ENCODE measurements at places on chromosomes 12 and 14.

- no peaks in the 10 kb centered on the region for H3K36me3 ChIP-seq
- no peaks in the 10 kb centered on the region for H3K27me3 ChIP-seq
- H3K4me1 ChIP-seq, result peaks cover 23% of the 10 kb centered on the region
Observed at GRCh38 chr12:69339999-69340398, 8.2 kb upstream of the LYZ start.

DNA sequence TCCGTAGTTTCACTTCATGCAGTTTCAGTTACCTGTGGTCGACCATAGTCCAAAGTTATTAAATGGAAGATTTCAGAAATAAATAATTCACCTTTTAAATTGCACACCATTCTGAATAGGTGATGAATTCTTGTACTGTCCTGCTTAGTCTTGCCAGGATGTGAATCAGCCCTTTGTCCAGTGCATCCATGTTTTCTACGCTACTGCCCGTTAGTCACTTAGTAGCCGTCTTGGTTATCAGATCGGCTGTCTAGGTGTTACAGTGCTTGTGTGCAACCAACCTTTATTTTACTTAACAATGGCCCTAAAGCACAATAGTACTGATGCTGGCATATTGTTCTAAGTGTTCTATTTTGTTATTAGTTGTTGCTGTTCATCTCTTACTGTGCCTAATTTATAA lies 146.7 kb downstream of the ACSS3 start:
- H3K36me3 ChIP-seq, result no peaks in the 10 kb centered on the region
- H3K27ac ChIP-seq, result no peak overlapping the region
- DNase-seq, result no peak
- H3K4me1 ChIP-seq, result no peaks in the 10 kb centered on the region
- H3K27me3 ChIP-seq, result no peaks in the 10 kb centered on the region

GRCh38 chr12:117587631-117588287 lies 226.3 kb upstream of the NOS1 start:
- H3K27ac ChIP-seq, result no peak overlapping the region
- no peaks in the 10 kb centered on the region for H3K4me1 ChIP-seq
- no peaks in the 10 kb centered on the region for H3K36me3 ChIP-seq
- DNase-seq, result peak; percentile 6
- no peak overlapping the region for H3K4me3 ChIP-seq

DNA sequence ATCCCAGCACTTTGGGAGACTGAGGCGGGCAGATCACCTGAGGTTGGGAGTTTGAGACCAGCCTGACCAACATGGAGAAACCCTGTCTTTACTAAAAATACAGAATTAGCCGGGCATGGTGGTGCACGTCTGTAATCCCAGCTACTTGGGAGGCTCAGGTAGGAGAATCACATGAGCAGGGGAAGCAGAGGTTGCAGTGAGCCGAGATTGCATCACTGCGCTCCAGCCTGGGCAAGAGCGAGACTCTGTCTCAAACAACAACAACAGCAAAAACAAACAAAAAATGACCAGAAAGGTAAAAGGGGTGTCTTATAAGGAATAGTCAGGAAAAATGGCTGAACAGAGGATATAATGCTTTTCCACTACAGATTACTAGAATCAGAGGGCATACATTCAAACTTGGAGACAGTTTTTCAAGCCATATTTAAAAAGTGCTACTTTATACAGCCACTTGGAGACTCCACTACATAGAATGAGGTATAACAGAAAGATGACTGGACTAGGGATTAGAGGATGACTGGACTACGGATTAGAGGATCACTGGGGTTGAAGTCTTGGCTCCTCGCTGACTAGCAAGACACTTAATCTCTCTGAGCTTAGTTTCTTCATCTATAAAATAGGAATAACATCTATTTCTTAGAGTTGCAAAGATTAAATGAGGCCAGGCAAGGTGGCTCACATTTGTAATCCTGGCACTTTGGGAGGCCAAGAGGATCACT lies 4.9 kb upstream of the CS start:
- peaks cover 20% of the 10 kb centered on the region for H3K4me1 ChIP-seq
- no peak for DNase-seq
- H3K27ac ChIP-seq, result no peak overlapping the region
- H3K27me3 ChIP-seq, result no peaks in the 10 kb centered on the region
- no peak overlapping the region for H3K4me3 ChIP-seq

DNA sequence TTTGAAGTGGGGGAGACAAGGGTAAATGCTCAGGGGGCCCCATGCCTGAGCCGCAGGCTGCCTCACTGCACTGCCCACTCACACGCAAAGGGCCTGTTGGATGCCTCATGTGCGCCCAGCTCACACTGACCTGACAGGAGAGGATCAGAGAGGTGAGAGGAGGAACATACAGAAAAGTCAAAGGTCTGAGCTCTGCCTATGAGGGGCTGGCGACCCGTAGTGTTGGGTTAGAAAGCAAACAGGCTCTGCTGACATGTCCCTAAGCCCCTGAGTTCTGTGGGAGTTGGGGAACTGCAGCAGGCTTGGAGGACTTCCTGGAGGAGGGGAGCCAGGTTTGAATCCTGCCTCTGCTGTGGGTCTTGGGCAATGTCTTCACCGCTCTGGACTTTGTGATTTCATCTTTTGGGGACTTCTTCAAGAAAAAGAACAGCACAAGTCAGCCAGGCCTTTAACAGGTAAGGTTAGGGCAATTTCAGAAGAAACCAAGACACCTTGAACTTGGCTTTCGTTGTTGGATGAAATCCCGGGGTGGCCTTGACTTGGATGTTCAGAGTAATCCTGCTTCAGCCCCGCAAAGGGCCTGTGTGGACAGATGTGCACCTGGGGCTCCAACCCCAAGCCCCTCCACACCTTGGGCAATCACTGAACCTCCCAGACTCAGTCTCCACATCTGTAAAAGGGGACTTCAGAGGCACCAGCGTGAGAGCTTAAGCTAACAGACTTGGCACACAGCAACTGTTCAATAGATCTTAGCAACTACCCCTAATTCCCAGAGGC lies 116.8 kb downstream of the SCARB1 start:
- H3K4me3 ChIP-seq, result no peak overlapping the region
- no peaks in the 10 kb centered on the region for H3K36me3 ChIP-seq
- peaks cover 13% of the 10 kb centered on the region for H3K4me1 ChIP-seq
- H3K27ac ChIP-seq, result no peak overlapping the region

GRCh38 chr14:104434214-104435076 lies 145.1 kb upstream of the C14orf180 start:
- no peak overlapping the region for H3K27ac ChIP-seq
- no peak overlapping the region for H3K4me3 ChIP-seq
- H3K27me3 ChIP-seq, result peaks cover 22% of the 10 kb centered on the region
- DNase-seq, result no peak
- no peaks in the 10 kb centered on the region for H3K4me1 ChIP-seq
- no peaks in the 10 kb centered on the region for H3K36me3 ChIP-seq

DNA sequence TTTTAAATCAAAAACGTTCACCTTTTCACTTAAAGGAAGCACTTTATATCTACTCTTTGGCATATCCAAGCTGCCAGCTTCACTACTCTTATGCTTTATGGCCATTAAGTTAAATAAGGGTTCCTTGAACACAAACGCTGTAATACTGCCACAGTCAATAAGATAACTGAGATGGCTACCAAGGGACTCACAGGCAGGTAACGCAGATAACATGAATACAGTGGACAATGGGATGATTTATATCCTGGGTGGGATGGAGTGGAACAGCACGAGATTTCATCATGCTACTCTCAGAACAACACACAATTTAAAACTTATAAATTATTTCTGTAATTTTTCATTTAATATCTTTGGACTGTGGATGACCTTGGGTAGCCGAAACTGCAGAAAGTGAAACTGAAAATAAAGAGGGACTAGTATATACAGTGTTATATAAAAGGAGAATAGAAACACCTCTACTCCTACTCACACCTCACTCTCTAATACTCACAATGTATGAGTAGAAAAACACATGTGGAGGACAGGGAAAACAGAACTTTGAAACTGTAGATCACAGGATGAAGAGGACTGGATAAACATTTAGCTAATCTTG lies 367.3 kb downstream of the C12orf50 start:
- H3K4me3 ChIP-seq, result peak overlapping the region; percentile 66
- H3K4me1 ChIP-seq, result peaks cover 11% of the 10 kb centered on the region
- DNase-seq, result no peak
- no peaks in the 10 kb centered on the region for H3K27me3 ChIP-seq

DNA sequence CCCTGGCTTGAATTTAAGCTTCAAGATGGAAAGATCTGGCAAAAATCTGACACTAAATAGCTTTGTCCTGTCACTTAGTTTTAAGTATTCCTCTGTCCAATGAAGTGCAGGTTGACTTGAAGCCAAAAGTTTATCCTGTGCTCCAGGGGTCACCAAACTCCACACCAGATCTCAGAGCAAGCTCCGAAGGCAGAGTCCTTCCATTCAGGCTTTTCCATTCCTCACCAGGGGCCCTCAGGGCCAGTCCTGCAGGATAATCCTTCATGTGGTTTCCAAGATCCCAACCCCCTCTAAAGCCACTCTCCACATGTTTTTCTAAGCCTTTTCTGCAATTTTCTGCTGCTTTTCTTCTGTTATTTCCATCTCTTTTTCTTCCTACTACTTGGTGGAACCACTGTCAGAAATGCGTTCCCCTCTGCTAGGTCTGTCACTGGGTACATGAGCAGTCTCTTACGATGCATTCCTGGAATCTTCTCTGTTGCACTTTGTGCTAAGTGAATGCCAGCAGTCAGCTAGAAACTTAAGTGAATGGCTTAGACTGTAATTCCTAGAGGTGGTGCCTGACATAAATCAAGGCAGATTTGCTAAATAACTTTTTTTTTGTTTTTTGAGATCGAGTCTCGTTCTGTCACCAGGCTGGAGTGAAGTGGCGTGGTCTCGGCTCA lies 251.4 kb downstream of the MSRB3 start:
- no peaks in the 10 kb centered on the region for H3K27me3 ChIP-seq
- H3K4me1 ChIP-seq, result no peaks in the 10 kb centered on the region
- no peak for DNase-seq
- no peaks in the 10 kb centered on the region for H3K36me3 ChIP-seq

GRCh38 chr12:66065150-66065549 lies 65.4 kb downstream of the LLPH start:
- H3K4me1 ChIP-seq, result peaks cover 12% of the 10 kb centered on the region
- DNase-seq, result no peak
- H3K4me3 ChIP-seq, result no peak overlapping the region

DNA sequence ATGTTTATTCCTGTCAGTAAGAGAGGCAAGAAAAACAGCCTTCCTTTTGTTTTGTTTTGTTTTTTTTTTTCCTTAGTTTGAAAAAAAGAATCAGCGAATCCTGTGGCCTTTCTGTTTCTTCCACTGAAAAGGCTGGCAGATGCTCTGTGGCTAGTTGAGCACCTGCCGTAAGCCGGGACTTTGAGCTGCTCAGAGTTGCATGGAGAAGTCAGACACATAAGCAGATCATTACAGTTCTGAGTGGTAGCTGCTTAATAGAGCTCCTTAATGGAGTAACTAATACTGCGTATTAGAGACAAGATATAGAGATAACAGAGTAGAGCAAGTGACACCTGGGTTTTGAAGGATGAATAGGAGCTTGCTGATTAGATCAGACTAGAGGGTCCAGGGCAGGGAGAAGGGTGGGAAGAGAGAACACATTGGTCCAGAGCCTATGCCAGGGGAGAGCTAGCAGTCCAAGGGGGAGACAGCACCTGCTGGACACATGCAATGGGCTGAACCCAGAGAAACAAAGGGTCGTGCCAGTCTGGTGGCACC lies 129.4 kb downstream of the TSPAN9 start:
- no peaks in the 10 kb centered on the region for H3K36me3 ChIP-seq
- H3K27ac ChIP-seq, result no peak overlapping the region
- H3K4me1 ChIP-seq, result peaks cover 10% of the 10 kb centered on the region
- H3K27me3 ChIP-seq, result peaks cover 39% of the 10 kb centered on the region
- DNase-seq, result no peak

- H3K4me1 ChIP-seq, result peaks cover 17% of the 10 kb centered on the region
- peak; percentile 15 for DNase-seq
- no peaks in the 10 kb centered on the region for H3K27me3 ChIP-seq
- H3K36me3 ChIP-seq, result peaks cover 22% of the 10 kb centered on the region
- H3K27ac ChIP-seq, result peak overlapping the region; percentile 10
Observed at GRCh38 chr14:77347751-77348150, 26.9 kb downstream of the GSTZ1 start.

- H3K27me3 ChIP-seq, result no peaks in the 10 kb centered on the region
- DNase-seq, result no peak
- no peaks in the 10 kb centered on the region for H3K4me1 ChIP-seq
- no peaks in the 10 kb centered on the region for H3K36me3 ChIP-seq
- H3K4me3 ChIP-seq, result no peak overlapping the region
Observed at GRCh38 chr12:78331753-78332152, 501.1 kb downstream of the NAV3 start.

DNA sequence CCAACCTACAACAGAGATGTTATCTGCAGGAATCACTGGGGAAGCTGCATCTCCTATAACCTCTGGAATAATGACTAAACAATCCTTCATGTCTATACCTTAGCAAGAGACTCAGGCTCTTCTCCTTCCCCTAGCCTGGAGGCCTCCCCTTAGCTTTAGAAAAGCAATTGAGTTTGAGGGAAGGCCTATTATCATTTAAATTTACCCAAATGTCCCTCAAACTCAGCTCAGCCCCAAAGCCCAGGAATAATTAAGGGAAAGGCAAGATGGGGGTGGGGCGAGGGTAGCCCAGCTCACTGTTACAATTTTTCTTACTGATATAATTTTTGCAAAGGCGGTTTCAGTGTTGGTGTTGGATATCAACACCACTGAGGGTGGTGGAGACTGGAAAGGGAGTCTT lies 151.4 kb upstream of the EEA1 start:
- H3K4me3 ChIP-seq, result no peak overlapping the region
- no peaks in the 10 kb centered on the region for H3K4me1 ChIP-seq
- H3K36me3 ChIP-seq, result no peaks in the 10 kb centered on the region

- H3K27ac ChIP-seq, result no peak overlapping the region
- no peaks in the 10 kb centered on the region for H3K36me3 ChIP-seq
- DNase-seq, result no peak
Observed at GRCh38 chr12:125954362-125954761, 889.1 kb downstream of the AACS start.

DNA sequence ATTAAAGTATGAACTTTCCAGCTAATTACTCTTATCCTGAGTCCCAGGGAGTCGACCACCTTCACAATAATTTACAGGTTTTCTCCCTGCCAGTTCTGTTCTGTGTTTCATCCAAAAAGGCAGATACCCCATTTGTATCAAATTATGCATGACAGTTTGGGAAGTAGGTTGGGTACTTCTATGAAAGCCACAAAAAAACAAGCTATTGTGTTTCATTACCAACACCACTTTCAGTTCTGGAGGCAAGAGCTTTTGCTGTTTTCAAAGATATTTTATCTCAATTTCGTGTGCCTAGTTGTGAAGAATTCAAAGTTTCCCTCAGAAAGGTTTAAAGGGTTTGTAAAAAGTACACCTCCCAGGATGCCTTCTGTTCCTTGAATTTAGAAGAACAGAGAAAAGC lies 557.4 kb downstream of the FLRT2 start:
- H3K4me3 ChIP-seq, result no peak overlapping the region
- H3K4me1 ChIP-seq, result peaks cover 31% of the 10 kb centered on the region
- H3K27ac ChIP-seq, result no peak overlapping the region
- H3K36me3 ChIP-seq, result peaks cover 14% of the 10 kb centered on the region
- no peak for DNase-seq
- H3K27me3 ChIP-seq, result no peaks in the 10 kb centered on the region

GRCh38 chr12:77013091-77013490 lies 52.3 kb downstream of the E2F7 start:
- DNase-seq, result no peak
- no peak overlapping the region for H3K27ac ChIP-seq
- no peak overlapping the region for H3K4me3 ChIP-seq
- H3K27me3 ChIP-seq, result no peaks in the 10 kb centered on the region
- no peaks in the 10 kb centered on the region for H3K36me3 ChIP-seq

GRCh38 chr12:114762490-114763110 lies 78.6 kb upstream of the TBX3 start:
- no peak for DNase-seq
- H3K4me3 ChIP-seq, result no peak overlapping the region

GRCh38 chr14:68979021-68979721 lies at the start of gene ACTN1:
TSS of gene ACTN1 (minus strand) at chr14:68979302. CDS start at chr14:68979056, 246 bp downstream.
- peak within 1 kb of the TSS; percentile 85 for H3K4me3 ChIP-seq
- H3K27me3 ChIP-seq, result peaks cover 58% of the 10 kb centered on the region
- peaks cover 4% of the 10 kb centered on the region for H3K4me1 ChIP-seq
- no peaks in the 10 kb centered on the region for H3K36me3 ChIP-seq

Data from naive B cell (primary cell).